ENCODE measurements at places on chromosomes 2 and 18.

DNA sequence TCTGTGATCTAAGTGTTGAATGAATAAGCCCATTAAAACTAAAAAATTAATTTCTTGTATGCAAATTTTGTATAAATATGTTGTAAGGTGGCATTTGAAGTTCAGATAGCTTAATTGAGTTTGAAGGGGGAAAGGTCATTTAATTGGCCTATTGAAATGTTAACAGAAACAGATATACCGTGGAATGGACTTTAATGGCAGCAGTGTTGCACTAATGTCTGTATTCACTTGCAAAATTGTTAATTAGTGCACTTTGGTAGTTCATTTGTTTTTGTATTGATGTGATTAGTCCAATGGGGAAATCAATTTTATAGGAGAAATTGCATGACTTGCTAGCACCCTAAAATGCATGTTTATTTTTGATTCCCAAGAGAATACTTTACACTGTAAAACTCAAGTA, 41.8 kb upstream of the OTX1 start:
- DNase-seq = no peak

DNA sequence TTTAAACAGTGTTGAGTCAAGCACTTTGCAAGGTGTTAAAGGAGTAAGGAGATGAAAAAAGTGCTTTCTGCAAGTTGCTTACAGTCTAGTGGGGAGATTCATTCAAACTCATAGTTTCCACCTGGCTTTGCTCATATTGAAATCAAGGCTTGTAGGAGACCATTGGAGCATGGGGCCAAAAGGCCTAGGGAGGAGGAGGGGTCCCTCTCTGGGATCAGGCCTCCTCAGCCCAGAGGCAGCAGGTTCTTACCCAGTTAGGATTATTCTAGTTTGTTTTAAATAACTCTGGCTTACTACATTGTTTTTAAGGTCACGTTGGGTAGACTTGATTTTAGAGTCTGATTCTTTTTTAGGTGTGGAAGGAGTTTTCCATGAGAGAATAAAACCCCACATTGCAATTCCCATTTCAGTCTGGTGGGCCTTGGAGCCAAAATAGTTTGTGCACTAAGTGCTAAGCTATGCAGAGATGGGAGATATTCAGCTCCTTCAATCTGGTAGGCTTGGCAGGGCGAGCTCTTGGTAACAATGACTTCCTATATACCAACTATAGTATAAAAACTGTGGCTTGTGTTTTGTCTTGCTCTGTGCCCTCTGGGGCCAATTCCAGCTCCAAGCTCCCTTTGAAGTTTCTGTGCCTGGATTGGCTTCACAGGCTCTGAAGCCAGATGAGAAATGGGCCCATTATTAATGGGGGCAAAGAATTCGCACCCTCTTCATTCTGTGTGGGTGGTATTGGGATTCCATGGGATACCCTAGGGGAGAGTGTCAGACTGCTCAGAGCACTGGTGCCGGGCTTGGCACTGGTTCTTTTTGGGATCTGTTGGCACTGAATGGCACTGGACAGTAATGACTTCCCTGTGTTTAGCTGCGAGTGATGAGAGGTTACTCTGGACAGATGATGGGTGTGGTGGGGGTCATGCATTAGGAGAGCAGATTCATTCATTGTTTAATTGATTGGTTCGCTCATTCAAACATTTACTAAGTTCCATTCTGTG, 301.1 kb downstream of the MYCN start:
- no peak for DNase-seq

GRCh38 chr2:226678422-226678821, 121.2 kb downstream of the IRS1 start:
- no peak for DNase-seq

GRCh38 chr2:2993172-2993692, 384.4 kb downstream of the EIPR1 start:
- DNase-seq = no peak

GRCh38 chr2:113922335-113922734, 32.4 kb downstream of the ACTR3 start:
- DNase-seq = peak; percentile 24

DNA sequence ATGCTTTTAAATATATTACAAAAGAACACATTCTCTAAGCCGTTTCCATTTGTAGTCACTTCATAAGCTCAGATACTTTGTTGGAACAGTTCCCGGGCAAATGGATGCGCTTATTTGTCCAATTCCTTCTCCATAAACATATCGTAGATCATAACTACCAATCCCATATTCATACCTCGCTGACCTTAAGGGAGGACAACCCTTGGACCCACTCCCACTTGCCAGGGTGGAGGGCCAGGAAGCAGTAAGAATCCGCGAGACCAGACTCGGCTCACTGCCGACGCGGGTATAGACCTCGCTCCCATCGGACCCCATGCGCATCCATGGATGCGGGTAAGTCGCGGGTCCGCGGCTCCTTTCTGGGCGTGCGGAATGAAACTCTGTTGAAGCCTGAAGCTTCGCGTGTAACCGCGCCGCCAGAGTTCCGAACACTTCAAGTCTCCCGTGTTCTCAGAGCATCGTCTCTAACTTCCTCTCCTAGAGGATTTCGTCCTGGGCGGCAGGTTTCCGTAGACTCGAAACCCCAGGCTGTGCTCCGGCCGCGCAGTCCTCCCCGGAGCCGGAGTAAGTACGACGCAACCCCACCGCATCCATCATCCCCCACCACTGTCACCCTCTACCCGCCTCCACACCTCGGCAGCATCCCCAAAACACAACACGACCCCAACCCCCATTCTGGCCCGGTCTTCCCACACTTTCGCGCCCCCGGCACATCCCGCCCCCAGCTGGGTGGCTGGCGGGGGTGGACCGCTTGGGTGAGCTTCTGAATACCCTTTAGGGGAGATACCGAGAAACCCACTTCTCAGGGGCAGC, 1.1 kb downstream of the DSC3 start:
- no peak for DNase-seq

GRCh38 chr2:112811841-112812306, 24.7 kb downstream of the IL1B start:
- peak; percentile 67 for DNase-seq

DNA sequence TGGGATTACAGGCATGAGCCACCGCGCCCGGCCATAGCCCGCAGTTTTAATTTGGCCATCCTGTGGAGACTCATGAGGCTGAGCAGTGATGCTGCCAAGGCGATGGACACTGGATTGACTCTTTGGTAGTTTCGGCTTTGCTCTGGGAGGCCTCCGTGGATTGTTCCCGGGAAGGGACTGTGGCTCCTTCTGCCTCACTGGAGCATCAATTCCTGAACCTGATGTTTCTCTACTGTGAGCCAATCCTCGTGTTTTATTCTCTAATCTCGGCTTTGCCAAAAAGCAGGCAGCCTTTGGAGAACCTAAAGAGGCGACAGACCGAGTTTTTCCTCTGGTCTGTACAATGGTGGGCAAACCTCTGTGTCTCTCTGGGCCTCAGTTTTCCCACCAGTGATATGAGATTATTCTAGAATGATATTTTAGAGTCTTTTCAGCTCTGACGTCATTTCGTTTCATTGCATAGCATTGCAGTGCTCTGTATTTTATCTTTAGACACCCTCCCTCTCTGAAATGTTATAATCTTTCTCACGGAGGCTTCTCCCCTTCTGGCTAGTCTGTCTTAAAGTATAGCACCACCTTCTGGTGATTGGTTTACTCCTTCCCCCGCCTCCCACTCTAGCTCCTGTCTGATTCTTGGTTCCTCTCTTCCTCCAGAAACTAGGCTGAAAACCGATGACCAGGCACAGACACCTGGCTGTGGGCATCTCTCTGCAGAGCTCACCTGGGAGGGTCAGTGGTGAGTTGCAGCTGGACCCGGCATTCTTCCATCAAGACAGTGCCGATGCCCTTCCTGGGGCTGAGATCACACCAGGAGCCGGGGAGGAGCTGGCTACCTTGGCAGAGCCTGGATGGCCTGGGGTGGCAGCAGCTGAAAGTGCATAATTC, 341.3 kb downstream of the MYCN start:
- peak; percentile 33 for DNase-seq

DNA sequence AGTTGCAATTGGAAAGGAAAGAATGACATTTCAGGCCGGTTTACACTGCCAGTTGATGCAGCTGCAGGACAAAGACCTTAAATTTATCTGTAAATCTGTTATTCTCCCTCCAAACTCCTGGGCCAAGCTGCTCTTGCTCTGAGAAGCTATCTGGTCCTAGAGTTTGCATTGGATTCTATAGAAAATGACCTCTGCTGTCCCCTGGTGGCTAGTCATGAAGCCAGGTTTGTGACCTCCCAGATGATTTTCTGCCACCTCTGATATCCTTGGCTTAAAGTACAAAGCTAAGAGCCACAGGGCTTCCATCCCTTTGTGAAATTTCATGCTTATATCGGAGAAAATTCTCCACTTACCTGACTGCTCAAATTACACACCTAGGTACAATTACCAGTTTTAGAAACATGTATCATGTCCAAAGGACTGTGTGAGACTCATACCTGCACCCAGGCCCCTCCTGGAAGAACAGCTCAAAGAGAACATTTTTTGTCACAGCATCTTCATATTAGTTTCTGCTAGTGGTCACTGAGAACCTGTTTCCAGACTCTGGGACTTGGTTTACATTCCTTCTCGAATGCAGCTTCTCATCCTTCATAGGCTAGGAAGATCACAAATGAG, 28.9 kb upstream of the IER3IP1 start:
- peak; percentile 2 for DNase-seq

DNA sequence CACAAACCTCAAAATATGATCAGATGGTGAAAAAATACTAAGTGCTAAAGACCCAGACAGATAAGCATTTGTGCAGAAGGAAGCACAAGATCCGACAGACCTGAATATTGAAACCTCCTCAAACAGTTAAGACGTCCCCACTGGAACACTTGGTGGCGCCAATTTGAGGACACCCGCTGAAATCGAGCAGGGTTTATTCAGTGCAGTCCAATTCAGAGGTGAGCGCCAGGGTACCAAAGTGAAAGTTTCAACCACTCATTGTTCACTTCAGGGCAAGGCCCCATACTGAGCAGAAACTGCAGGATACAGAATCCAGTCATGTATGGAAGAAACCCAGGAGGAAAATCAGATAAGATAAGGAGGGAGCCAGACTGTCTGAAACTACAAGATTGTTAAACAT, 417.6 kb downstream of the LRRTM4 start:
- no peak for DNase-seq

DNA sequence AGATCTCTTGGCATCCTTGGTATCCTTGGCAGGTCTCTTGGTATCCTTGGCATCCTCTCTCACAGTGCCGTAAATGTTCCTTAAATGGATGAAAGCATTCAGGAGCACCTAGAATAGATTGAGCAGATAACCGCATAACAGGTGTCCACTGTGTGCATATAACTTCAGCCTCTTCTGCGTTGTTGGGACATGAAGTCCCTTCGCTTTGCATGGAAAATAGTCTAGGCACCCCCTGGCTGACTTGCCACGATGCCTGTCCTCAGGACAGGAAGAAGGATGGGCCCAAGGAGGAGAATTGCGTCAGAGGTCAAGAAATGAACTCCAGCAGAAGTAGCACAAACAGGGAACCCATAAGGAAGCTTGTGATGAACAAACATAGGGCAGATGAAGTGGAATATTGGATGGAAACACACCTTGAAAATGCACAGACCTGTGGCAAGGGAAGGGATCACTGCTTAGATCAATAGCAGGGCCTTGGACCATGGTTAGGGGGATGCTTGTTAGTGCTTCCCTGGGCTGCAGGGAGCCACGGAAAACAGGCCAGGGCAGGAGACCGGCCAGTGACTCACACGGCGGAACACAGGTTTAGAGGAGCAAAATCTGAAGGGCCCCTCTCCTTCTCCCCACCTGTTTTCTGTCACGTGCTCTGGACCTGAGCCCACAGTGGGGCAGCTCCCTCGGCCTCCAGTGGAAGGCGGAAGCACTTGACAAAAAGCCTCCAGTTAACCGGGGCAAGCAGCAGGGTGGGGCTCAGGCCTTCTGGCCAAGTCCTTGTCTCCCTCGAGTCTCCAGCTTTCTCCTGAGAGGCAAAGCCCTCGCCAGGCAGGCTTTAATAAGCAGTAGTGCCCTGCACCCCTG, 99.2 kb upstream of the ASAP2 start:
- DNase-seq = no peak
